ENCODE measurements at places on chromosomes 6 and 20. TPM values are rescaled to one million over a fixed set of nuclear protein-coding genes. Genes with fewer than 3 reads are reported as not detected.

The TAAR9 gene
- total RNA-seq, result not detected

The TSBP1 gene
- not detected for total RNA-seq

The ADGRF5 gene
- total RNA-seq, result 107 TPM

The CEP162 gene
- total RNA-seq, result 2.9 TPM

The MAS1 gene
- not detected for total RNA-seq

The HLA-DPA1 gene
- 6.3 TPM for total RNA-seq

The ZC2HC1B gene
- not detected for total RNA-seq

The CDH22 gene
- total RNA-seq, result 0.13 TPM

The PPP1R3G gene
- 0.89 TPM for total RNA-seq

The NRSN1 gene
- total RNA-seq, result not detected

The SDC4 gene
- 55.6 TPM for total RNA-seq

The PRSS35 gene
- not detected for total RNA-seq

The HS3ST5 gene
- total RNA-seq, result not detected

The GGTLC1 gene
- not detected for total RNA-seq

The MAPK14 gene
- total RNA-seq, result 34.5 TPM

The SYNDIG1 gene
- not detected for total RNA-seq

The TPX2 gene
- 12.9 TPM for total RNA-seq

- peak; percentile 38 for DNase-seq
These were observed 124.8 kb downstream of the HIVEP1 start for GRCh38 chr6:12136905-12137304.

DNA sequence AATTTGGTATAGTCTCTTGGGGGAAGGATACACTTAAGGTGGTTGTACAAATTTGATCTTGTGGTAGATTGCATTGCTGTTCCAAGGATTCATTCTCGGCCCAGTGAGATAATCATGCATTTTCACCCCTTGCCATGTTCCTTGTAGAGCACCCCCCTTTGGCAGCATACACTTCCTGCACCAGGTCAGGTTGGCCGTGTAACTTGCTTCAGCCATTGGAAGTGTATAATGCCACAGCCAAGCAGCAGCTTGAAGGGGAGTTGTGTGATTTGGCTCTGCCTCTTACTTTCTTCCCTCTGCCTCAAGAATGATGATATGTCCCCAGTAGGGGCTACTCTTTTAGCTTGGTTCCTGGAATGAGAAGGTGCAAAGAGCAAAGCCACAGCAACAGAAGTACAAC lies 21.9 kb downstream of the CCN2 start:
- DNase-seq, result no peak

DNA sequence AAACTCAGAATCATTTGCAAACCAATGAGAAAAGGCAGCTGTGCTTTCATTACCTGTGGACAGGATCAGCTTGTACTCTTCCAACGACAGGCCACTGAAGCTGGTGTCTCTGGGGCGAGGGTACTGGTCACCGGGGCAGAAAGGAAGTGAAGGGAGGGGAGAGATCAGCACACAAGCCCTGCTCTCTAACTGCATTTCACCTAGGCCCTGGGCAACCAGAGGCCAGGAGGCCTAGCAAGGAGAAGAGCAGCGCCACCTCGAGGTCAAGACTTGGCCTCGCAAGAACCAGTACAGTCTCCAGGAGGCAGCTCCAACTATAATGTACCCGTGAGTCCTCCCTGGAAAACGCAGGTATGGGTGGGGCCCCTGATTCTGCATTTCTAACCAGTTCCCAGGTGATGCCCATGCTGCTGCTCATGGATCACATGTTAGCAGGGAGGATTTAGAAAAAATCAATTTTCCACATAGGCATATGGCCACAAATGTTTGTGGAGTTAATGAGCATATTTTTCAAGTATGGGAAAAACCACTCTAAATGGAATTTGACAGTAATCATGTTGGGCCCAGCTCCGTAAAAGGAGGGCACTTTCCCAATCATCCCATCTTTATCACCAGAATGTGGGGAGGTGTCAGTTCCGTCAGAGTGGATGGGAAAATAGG lies 11.0 kb downstream of the UQCC2 start:
- DNase-seq, result no peak

GRCh38 chr6:154569156-154569862 lies 58.8 kb upstream of the CNKSR3 start:
- peak; percentile 86 for DNase-seq

DNA sequence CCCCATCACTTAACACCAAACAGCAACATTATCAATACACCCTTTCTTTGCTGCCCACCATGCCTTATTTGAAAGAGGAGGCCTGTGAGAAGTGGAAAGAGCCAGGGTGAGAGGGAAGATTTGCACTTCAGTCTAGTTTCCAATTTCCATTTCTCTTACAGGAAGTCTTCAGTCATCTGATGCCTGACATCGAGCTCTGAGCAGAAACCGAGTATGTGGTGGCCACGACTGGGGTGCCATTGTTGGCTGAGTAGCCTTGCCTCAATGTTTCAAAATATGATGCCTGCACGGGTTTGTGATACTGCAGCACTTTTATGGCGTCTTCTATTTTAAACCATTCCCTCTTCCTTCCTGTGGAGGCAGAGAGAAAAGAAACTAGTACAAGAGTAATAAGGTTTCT lies 39.8 kb upstream of the SMIM29 start:
- DNase-seq, result no peak

GRCh38 chr6:99349171-99350141 lies at the start of gene FAXC:
Gene FAXC, minus strand, starts transcription at chr6:99349674. Its CDS starts 302 bp downstream, at chr6:99349372.
- DNase-seq, result peak; percentile 52

DNA sequence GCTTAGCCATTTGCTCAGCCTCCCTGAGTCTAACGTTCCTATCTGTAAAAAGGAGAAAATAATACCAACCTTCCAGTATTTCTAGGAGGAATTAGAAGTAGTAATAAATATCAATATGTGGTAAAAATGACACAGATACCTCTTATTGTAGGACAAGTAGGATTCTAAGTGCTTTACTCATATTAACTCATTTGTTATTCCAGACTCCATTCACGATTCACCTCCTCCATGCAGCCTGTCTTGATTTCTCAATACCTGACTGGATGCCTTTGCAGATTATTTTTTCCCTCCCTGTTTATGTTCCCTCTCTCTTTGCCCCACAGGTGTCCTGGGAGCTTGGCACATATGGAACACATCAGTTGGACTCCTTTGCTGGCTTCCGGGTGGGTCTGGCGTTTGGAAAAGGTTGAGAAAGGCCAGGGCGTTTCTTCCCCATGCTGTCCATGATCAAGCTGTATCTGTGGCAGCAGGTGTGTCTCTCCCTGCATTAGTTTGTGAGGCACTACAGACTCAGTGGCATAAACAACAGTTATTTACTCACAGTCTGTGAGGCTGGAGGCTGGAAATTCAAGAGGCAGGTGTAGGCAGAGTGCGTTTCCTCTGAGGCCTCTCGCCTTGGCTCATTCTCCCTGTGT lies 10.7 kb upstream of the DUSP22 start:
- no peak for DNase-seq

DNA sequence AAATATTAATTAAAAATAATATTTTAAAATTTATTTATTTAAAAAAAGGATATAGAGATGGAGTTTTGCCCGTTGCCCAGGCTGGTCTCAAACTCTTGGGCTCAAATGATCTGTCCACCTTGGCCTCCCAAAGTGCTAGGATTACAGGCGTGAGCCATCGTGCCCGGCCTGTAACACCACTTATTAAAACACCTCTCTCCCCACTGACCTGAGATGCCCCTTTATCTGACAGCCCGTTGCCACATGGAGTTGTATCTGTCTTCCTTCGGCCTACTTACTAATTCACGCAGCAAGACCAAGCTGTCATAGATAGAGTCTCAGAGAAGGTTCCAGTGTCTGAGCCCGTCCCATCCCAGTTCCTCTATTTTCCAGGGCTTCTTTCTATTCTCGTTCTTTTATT lies 30.7 kb downstream of the KIF25 start:
- no peak for DNase-seq

DNA sequence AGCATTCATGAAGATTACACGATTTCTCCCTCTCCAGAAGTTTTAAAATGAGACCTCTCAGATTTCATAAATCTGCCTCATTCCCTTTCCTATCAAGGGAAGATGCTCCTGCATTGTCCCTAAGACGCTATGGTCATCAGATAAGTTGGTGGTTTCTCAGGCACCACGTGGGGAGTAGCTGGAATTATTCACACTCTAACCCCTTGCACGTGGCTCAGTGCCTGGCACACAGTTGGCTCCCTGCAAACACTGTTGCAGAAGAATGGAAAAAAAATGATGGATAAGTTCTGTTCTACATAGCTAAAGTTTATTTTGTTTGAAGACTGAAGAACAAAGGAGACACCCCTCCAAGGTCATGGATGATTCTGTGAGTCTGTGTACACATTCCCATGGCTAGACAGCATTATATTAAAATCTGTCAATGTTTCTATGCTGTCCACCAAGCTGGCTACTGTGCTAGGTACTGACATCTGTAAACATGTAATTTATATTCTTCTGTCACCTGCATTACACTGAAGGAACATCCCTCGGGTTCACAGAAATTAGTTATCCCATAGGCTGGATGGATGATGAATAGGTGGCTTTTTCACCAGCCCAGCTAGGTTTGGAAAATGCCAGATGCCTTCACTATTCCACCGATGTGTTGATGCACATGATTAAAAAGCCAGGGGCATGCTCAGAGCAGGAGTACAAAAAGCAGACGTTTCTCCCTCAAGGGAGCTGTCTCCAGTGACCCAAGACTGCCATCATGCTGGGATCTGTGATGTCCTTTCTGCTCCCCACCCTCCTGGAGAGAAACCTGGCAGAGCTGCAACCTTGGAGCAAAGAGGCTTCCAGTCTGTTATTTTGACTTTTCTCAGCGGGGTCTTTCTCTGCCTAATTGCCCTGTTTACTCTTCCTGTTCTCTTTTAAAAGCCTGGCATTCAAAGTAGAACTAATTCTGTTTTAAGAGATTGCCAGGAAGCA lies 610.5 kb downstream of the UTRN start:
- DNase-seq, result no peak

DNA sequence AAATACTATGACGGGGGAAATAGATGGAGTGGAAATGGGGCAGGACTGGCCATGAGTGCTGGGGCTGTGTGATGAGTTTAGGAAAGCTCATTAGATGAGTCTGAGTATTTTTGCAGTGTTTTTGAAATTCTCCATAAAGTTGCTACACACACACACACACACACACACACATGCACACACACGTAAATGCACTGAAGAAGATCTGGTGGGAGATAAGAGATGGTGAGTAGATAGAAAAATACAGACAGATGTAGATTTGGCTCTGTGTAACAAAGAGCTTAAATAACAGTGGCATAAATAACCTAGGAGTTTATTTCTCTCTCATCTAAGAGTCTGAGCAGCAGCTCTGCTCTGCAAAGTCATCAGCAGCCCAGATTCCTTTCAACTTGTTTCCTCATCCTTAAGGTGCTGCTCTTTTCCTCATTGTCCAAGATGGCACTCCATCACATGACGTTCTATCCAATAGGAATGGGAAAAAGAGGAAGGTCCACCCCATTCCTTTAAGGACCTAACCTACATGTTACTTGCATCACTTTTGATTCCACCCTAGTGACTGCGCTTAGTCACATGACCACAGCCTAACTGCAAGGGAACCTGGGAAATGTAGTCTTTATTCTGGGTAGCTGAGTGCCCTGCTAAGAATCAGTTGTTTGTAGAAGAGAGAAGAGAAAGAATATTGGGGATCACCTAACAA lies 76.4 kb downstream of the EYA2 start:
- DNase-seq, result peak; percentile 29

DNA sequence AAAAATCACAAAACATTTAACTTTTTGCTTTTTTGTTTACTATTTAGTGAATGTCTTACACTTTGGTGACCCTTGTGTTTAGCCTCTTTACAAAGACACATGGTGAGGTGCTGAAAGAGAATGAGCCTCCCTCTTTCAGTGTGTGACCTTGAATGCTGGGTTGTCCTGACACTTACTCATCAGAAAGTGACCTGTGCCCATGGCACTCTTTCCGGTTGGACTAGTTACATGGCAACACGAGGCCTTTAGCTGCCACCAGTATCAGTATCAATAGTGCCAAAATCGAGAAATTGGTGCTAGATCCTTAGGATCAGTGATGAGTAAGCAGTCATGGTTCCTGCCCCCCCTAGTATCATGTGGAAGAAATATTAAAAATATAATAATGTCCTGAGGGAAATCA lies 1.7 kb upstream of the RPL7L1 start:
- DNase-seq, result no peak

DNA sequence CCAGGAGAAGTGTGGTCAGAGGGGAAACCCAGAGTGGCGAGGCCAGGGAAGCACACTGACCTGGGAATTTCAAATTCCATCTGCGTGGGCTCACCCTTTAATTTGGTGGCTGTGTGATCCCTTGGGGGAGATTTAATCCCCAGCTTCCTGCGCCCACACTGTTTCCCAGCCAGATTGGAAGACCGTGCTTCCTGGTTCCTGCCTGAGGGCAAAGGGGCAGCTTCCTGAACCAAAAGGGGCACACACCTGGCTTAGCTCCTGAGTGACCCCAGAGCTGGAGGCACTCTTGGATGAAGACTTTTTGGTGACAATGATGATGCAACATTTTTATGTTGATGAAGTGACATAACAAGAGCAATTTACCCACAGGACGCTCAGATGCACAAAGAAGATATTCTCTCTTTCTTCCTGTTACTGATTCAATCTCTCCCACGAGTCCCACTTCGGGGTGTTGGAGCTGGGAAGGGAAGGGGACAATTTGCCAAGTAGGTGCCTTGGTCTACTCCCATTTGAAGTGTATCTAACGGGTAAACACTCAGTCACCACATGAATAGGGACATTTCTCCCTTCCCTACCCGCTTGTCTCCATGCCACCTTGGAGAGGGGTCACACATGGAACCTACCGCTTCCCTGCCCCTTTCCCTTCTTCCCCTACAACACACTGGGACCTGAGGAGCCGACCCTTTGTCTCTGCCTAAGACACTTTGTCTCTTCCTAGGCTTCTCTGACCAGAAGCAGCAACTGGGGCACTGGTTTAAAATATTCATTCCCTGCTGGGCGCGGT lies 28.6 kb upstream of the CDKN1A start:
- peak; percentile 31 for DNase-seq

GRCh38 chr20:58084966-58085365 lies 143.5 kb downstream of the ANKRD60 start:
- no peak for DNase-seq

- no peak for DNase-seq
These were observed 191.7 kb upstream of the HSF2 start for GRCh38 chr6:122207794-122208193.

- no peak for DNase-seq
These were observed 72.5 kb downstream of the PTPN1 start for GRCh38 chr20:50582591-50583234.

- DNase-seq, result peak; percentile 25
These were observed 758 bp downstream of the GCLC start for GRCh38 chr6:53544217-53544469.

- no peak for DNase-seq
These were observed 174.7 kb upstream of the PROKR2 start for GRCh38 chr20:5491455-5491854.

DNA sequence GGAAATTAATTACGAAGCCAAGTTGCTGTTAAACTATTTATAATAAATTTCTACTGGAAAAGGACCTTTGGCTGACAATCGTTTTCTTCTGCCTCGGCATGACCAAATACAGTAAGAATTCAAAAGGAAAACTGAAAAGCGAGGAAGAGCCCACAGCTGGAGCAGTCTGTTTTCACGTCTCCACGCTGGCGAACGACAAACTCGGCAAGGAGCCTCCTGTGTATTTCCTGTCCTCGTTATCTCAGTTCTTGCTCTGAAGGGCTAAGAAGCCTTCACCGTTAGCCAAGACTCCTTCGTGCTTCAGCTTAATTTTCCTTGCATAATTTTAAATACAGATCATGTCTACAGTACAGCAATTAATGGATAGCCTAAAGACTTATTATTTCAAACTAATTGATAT lies 214.3 kb upstream of the PLCB4 start:
- DNase-seq, result no peak
